A549 treated with DMSO at 1 μM for 4 hours (cell line): ENCODE measurements at places on chromosomes 7 and 10. TPM values are rescaled to one million over a fixed set of nuclear protein-coding genes. Genes with fewer than 3 reads are reported as not detected.

Gene OPALIN
- total RNA-seq: not detected in 5 replicates

Gene RADIL
- 1.3 to 2.4 TPM (median 1.6 TPM) in 5 replicates for total RNA-seq

Gene SLC16A9
- total RNA-seq: 0.07 to 0.17 TPM (median 0.14 TPM) in 5 replicates

Gene POU6F2
- total RNA-seq: not detected in 5 replicates

Gene TCERG1L
- total RNA-seq: not detected in 5 replicates

Gene FAM25G
- 0.65 to 1.8 TPM in 2 of 5 replicates, not detected in the others for total RNA-seq

Gene MALRD1
- total RNA-seq: not detected in 5 replicates

Gene ZNF804B
- not detected in 5 replicates for total RNA-seq

Gene ENTPD7
- total RNA-seq: 14.1 to 19.3 TPM (median 17.9 TPM) in 5 replicates

Gene ORC5
- 22.8 to 32.8 TPM (median 32.5 TPM) in 5 replicates for total RNA-seq
